ENCODE measurements at places on chromosomes 2 and 18.

DNA sequence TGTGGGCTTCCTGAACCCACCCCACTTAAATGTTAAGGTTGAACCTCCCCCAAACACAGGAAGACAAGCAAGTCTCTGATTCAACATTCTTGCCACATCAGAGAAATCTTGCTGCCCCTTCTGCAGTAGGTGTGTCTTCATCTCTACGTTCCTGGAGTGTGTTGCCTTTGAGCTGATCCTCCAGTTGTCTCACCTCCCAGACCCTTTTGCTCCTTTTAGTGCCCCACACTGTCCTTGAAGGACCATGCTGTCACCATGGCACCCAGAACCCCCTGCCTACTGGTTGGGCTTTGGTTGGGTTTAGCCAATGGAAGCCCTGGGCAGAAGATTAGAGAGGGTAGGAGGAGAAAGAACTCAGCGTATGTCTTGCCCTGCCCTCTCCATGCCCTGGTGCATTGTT, 10.7 kb downstream of the CAB39 start:
- no peak for DNase-seq

DNA sequence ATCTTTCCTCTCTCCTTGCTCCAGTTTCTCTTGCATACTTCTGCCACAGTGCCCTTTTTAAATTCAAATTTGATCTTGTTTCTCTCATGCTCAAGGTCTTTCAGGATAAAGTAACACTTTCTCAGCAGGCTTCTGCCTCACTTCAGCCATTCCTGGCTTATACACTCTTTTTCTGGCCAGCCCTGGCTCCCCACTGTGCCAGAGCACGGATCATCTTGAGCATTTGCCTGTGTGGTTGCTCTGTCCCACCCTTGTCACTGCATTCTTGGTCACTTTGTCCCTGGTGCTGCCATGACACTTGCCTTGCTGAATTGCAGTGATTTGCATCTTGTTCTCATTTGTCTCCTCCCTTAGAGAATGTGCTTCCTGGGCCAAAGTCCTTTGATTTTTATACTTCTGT, 634.3 kb downstream of the TMEM182 start:
- DNase-seq, result no peak

DNA sequence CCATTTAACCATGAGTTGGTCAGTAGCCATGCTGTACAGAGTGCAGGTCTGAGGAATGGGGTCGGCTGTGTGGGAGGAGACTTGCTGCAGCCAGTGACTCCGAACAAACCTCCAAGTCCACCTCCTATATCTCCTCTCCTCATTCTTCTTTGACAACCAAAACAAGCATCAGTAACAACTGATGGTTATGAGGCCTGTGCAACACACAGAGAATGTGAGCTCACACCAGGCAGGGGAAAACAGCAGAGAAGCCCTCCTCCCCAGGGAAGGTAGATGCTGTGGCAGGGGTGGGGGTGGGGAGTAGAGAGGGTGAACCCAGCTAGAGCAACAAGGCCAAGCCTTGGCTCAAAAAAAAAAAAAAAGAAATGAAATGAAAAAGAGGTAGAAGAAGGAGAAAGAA, 12.3 kb upstream of the CNGA3 start:
- no peak for DNase-seq

DNA sequence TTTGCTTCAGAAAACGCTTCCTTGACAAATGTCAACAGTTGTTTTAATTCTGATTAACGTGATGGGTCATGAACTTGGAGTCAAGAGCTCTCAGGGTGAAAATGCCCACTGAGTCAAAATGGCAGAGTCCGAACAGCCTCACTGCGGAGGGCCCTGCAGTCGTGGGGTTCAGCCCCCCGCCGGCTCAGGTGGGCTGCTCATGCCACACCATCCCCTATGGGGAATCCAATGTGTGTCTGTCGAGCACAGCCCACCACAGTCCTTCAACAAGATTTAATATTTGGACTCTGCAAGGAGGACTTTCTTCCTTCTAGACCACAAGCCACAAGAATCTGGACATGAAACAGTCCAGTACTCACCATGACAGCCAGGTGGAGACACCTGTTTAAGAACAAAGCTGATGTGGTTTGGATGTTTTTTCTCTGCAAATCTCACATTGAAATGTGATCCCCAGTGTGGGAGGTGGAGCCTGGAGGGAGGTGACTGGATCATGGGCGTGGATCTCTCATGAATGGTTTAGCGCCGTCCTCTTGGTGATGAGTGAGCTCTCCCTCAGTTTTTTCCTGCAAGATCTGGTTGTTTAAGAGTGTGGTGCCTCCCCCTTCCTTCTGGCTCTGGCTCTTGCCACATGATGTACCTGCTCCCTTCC, 201.0 kb downstream of the NDUFA10 start:
- peak; percentile 70 for DNase-seq

DNA sequence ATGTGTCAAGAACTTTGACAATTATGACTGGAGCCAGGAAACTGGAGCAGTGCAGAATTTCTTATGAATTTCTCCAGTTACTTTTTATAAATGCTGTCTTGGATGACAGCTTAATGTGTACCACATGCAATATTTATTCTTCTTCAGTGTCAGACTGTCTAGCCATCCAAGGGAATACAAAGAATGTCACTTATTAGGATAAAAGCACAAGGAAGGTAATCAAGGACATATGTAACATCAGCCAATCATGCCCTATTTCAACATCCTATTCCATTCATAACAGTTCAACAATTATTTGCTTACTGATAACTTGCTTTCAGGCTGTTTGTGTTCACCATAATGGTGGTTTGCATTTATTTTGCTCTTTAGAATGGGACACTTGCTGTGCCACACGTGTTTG, 139.8 kb downstream of the OLA1 start:
- DNase-seq, result no peak

DNA sequence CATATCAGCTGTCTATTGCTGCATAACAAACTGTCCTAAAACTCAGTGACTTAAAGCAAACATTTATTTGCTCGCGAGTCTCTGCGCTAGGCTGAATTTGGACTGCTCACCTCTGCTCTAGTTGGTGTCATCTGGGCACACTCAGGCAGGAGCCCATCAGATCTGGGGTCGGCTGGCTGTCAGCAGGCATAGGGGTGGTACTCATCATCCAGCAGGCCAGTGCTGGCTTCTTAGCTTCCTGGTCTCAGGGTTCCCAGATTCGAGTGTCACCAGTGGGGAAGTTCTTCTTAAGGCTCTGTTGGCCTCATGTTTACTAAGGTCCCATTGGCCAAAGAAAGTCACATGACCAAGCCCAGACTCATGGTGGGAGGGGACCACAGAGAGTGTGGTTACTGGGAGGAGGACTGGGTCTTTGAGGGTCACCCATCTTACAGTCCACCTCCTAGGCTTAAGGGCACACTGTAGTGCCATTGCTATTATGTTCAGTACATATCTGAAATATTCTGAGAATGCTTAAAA, 71.6 kb upstream of the ATG16L1 start:
- no peak for DNase-seq

DNA sequence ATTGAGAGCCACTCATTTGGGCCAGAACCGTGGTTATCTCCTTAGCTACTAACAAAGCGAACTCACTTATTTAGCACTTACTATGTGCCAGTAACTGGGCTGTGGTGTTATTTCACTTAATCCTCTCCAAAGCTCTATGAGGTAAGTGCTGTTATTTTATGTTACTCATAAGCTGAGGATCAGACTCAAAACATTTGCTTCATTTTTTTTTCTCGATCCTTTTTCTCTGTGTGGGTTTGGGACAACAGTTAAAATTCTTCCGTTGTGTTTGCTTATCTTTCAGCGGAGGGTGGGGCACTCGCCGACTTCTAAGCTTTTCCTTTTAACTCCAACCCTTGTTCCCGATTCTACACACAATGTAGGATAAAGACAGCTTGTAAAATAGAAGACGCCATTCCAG, 52.8 kb downstream of the TMEM178A start:
- no peak for DNase-seq

DNA sequence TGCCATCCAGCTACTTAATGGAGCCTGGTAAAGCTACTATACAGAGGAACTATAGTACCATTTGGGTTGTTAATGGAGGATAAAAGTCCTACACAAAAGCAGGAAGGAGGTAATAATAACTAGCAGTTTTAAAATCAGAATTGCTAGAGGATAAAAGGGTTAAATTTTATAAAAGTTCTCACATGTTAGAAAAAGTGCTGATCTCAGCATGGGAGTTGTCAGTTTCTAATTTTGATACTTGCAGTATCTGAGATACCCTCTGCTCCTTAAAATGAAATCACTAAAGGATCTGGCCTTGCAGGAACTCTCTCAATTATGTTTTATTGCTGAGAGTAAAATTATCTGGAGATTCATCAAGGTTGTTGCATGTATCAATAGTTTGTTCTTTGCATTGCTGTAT, 272.2 kb upstream of the GYPC start:
- DNase-seq, result no peak

DNA sequence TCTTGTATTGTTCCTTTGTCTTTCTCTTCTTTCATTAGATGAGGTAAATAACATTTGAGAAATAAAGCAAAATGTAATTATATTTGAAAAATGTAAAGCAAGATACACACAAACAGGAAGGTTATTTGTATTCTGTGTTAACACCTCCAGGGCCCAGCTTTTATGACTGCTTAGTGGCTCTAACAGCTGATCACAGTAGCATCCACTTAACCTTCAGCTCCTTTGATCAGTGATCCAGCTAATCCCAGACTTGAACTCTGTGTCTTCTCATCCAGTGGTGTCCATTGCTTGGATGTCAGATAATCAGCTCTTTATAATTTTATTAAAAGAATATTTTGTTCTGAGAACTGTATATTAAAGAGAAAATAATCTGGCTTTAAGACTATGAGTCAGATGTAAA, 44.5 kb downstream of the PSMD14 start:
- no peak for DNase-seq

- DNase-seq, result no peak
Observed at GRCh38 chr2:51247252-51247805, 215.4 kb upstream of the NRXN1 start.

GRCh38 chr18:2656237-2656980, 883 bp downstream of the SMCHD1 start:
- peak; percentile 59 for DNase-seq

DNA sequence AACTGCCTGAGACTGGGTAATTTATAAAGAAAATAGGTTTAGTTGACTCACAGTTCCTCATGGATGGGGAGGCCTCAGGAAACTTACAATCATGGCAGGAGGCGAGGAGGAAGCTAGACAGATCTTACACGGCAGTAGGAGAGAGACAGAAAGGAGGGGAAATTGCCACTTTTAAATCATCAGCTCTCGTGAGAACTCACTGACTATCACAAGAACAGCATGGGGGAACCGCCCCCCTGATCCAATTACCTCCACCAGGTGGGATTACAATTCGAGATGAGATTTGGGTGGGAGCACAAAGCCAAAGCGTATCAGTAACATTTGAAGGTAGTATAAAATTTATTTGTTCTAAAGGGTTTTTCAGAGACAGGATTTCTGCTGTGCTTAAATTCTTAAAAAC, 5.4 kb downstream of the GALM start:
- DNase-seq, result no peak

DNA sequence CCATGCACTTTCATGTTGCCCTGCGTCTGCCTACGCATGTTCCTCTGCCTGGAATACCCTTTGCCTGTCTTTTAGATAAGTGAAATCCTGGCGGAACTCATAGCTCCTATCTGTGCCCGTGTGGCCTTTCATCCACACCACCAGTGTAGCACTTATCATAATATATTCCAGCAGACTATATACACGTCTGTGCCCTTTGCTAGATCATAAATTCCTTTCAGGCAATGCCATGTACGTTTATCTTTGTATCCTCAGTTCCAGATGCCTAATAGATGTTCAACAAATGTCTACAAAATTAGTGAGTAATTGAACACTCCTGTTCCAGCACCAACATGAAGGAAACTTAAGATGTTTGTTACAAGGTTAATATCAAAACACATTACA, 106.9 kb downstream of the COLEC12 start:
- DNase-seq, result no peak

GRCh38 chr18:49071317-49071716, 120.6 kb upstream of the SMAD7 start:
- DNase-seq, result no peak

DNA sequence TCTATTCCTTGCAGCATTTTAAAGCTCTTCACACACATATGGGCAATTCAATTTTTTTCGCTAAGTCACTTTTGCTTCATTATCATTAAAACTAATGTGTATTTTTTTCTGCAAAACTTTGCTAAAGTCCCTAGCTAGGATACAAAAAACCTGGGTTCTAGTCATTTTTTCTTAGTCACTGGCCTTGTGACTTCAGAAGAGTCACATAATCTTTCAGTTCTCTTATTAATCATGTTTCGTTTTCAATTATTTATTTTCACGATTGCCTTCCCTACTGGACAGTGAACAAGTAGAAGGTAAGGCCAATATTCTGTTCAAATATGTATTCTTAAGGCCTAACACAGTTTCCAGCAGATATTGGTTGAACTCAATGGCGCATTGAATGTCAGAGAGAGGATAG, 60.9 kb upstream of the CYRIA start:
- no peak for DNase-seq

GRCh38 chr2:181656450-181657291, at the start of gene CERKL:
Gene CERKL, minus strand, starts transcription at chr2:181657105. Its CDS starts 99 bp downstream, at chr2:181657006.
- DNase-seq, result peak; percentile 82

- DNase-seq, result no peak
Observed at GRCh38 chr2:168717790-168718502, 84.5 kb upstream of the NOSTRIN start.

- DNase-seq, result no peak
Observed at GRCh38 chr18:32530947-32531651, 60.4 kb upstream of the GAREM1 start.

DNA sequence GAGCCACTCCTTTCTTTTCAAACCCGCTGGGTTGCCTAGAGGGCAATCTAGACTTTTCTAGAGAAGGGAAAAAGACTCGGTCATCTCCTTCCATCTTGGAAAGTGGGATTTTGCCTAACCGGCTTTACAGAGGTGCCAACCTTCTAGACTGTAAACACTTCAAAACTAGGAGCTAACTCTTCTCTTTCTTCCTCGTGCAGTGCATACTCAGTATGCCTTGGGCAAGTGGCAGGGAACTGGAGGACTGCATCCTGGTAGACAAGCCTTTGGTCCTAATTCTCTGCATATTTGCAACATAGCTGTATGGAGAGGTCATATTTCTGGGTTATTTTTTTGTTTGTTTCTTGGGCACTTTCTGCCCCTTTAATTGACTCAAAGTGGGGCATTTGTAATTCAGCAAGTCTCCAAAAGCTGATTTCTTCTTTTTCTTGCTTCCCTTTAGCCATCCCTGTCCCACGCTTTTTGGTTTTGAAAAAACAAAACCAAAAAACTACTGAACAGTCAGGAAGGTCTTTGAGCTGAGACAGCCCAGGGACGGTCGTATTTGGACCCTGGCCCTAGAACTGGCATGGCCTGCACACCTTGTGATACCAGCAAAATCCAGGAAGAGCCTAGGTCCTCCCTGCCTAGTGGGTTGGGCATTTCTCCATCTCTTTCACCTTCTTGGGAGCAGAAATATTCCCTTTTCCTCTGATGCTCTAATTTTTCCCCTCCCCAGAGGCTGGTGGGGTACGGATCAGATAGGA, 5.8 kb upstream of the GATA6 start:
- DNase-seq, result no peak

DNA sequence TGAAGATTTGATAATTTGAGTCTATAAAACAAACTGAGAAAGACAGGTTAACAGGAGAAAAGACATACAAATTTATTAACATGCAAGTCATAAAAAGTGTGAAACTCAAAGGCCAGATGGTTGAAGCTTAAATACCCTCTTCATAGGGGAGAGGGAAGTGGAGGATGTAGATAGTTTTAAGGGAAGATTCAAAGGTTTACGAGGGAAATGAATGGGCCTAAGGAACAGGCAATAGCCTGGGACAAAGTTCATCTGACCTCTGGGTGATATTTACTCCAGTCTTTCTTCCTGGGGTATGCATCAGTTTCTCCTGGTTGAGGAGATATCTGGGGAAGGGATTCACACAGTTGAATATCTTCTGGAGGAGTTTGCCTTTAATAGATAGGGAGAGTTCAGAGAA, 215.0 kb upstream of the SP5 start:
- no peak for DNase-seq

All from neural progenitor cell (in vitro differentiated cells).